ENCODE measurements at places on chromosomes 16 and 17. TPM values are rescaled to one million over a fixed set of nuclear protein-coding genes. Genes with fewer than 3 reads are reported as not detected.

The NR1D1 gene
- total RNA-seq, result 10.1 TPM

The GUCY2D gene
- not detected for total RNA-seq

- DNase-seq, result no peak
Measured at GRCh38 chr17:33202796-33203495, 90.1 kb downstream of the ASIC2 start.

GRCh38 chr17:76051561-76051960, 20.8 kb downstream of the SRP68 start:
- no peak for DNase-seq

DNA sequence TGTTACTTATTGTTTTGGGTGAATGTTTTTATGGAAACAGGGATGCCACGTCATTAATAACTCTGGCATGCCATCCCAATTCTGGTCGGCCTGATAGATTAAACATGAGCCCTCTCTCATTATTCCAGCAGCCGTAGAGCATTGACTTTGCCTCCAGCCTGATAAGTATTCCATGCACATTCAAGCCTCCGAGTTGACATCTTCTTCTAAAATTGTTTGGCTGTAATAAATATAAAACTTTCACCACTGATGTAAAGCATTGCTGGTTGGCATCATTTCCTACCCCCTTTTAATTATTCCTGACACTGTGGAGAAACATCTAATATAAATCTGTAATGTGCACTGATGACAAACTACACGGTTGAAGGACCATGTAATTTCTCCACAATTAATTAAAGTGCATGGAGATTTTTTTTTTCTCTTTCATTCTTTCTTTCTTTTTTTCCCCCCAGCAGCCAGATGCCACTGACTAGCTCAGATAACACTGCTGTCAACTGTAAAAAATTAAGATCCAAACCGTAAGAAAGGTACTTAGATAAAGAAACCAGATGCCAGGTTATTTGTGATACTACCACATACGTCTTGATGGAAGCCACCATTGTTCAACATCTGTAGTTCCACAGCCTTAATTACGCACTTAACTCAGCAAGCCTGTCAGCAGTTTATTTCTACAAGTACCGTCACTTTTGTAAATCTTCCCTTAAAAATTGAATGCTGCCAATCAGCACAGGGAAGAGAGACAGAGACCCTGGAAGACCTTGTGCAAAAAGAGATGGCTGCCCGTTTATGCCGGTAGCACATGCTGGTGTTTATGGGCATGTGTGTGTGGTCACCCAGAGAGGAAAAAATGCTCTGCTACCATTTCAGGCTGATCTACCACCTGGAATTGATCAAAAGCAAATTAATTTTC, 237.7 kb downstream of the IRX3 start:
- no peak for DNase-seq

- no peak for DNase-seq
Measured at GRCh38 chr16:3175157-3176093, 12.6 kb upstream of the OR1F1 start.

GRCh38 chr17:53796642-53797041, 26.1 kb upstream of the KIF2B start:
- DNase-seq, result no peak

The SYCE1L gene
- 2.0 TPM for total RNA-seq
